Substantia nigra (tissue), 51 donors: ENCODE measurements at places on chromosomes 7 and 10.

DNA sequence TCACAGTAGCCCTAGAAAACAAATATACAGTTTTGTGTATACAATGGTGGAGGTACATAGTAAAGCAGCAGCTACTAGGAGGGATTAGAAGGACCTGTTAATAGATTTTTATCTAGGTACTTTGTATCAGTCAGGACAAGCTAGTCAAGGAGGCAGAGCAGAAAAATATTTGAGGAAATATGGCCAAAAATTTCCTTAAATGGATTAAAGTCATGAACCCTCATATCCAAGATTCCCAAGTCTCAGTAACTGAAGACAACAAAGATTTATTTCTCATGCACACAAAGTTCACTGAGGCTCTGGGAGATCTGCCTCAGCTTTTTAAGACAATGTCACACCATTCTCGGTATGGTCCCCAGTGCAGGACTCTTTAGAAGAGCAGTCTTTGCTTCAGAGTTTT is 28.1 kb upstream of the ARMC3 start:
- no peak for DNase-seq

GRCh38 chr7:93092757-93093370 is 24.9 kb downstream of the SAMD9 start:
- DNase-seq: no peak

- DNase-seq: no peak
Measured at GRCh38 chr10:33596422-33596821, 262.0 kb upstream of the NRP1 start.

GRCh38 chr10:35940141-35941041 is 298.3 kb upstream of the FZD8 start:
- no peak for DNase-seq

DNA sequence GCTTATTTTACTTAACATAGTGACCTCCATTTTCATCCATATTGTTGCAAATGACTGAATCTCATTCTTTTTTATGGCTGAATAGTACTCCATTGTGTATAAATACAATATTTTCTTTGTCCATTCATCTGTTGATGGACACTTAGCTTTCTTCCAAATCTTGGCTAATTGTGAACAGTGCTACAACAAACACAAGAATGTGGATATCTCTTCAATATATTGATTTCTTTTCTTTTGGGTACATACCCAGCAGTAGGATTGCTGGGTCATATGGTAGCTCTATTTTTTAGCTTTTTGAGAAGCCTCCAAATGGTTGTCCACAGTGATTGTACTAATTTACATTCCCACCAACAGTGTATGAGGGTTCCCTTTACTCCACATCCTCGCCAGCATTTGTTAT is 58.0 kb downstream of the CREB5 start:
- no peak for DNase-seq

- DNase-seq: no peak
Measured at GRCh38 chr10:84401854-84402611, 73.6 kb downstream of the CCSER2 start.

DNA sequence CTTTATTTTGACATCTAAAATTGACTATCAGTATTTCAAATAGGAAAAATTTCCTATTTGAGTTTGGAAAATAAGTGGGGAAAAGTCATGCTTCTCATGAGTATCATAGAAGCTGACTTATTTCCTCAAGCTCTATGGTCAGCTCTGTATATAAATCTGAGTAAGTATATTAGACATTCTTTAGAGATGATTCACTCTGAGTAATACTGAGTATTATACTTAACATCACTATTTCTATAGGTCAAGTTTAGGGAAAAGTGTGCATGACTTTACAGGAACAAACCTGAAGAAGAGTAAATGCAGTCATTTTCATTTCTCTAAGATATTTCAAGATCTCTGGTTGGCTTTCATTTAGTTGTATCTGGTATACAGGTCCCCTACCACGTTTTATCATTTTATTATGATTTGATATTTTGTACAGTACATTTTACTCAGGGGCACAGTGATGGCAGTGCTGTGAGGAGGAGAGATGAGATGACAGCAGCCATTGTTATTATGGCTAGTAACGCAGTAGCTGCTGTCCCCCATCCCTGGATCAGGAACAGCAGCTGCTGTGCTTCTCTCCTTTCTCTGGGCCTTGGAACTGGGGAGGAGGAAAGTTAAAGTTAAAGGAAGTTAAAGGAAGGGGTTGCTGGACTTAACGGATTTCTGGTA is 15.2 kb downstream of the SND1 start:
- no peak for DNase-seq

- DNase-seq: no peak
Measured at GRCh38 chr7:130223646-130224045, 16.0 kb downstream of the SSMEM1 start.

DNA sequence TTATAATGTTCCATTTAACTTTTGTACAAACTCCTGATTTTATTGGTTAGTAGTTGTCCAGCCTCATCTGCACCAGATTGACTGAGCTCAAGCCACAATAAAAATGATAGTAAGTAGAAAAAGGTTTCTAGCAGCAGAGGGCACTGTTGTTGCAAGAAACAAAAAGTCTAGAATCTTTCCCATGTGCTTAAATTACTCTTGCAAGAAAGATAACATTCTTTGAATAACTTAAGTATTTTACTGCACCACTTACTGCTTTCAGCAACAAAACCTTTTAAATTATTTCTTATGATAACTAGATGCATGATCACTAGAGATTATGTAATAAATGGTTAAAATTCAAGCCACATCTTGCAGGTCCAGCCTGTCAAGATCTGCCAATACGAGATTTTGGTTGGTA is 27.0 kb downstream of the LMOD2 start:
- DNase-seq: no peak

GRCh38 chr10:53754596-53755250 is 982.1 kb upstream of the MBL2 start:
- no peak for DNase-seq

DNA sequence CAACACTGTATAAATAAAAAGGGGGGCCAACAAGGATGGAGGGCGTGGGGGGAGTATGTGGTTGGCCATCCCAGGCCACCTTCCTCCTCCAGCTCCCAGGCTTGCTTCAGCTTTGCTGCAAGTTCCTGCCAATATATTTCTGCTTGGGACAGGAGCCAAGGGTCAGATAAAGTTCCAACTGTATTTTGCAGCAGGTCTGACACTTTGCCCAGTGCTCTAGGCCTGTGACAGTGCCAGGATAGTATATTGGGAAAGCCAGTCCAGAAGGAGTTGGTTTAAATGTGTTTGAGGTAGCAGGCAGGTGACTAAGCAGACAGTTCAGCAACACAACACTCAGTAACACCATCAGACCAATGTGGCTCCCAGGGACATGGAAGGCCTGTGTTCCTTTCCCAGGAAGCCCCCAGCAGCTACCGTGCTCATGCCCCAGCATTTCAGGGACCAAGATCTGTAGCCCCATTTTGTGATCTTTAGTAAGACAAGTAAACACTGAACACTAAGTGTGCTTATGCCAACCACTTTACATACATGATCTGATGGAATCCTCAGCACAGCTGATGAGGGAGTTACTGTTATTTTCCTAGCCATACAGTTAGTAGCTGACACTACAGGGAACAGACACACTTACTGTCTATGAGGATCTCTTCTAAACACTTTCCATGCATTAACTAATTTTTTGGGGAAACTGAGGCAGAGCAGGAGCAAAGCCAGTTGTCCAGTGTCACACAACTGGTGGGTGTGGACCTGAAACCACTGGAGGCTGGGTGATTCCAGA is 38.9 kb downstream of the DNAJB12 start:
- no peak for DNase-seq

DNA sequence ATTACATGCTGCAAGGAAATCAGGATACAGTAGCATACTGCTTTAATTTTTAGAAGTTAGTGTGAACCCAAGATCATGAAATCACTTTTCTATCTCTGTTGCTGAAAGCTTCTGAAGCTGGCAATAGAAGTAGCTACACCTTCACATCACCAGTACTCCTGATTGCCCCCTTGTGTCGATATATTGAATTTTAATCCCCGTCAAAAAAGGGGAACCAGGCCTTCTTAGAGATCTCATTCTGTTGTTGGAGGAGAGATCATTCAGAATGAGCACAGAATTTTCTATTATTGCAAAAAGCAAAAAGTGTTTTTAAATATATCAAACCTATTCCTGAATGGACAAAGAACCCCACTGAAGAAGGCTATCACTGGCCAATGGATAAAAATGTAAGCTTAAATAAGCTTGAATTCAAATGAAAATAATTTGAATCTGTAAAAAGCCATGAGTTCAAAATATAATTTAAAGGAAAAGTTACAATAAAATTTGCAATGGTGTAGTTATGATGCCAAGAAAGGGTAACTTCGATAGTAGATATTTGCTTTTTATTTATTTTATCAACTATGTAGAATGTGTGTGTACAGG is 39.7 kb upstream of the TEX47 start:
- DNase-seq: no peak

DNA sequence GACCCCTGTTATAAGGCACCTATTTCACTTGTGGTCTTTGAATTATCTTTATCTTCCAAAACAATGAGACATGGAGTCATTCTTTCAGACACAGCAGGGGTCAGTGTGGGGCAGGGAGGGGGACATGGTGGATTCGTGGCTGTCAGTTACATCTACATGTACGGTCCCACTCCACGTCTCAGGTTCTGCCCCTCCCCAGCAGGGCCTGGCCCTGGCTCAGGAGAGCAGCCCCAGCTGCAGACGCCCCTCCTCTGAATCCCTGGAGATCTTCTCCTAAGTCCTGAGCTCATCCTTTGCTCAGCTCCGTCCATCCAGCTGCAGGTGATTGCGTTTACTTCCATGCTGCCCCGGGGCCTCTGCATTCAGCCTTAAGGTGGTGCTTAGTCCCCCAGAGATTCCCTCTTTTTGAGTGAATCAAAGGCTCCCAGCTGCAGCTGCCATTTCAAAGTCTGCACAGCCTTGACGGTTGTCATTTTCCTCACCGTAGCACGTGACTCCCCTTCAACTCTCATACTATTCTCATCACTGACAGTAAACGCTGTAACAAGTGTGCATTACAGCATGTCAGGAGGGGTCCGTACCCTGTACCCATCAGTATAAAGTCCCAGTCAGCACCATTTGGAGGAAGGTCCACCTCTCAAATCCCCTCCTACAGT is 113.4 kb upstream of the TCERG1L start:
- DNase-seq: no peak

- DNase-seq: no peak
Measured at GRCh38 chr7:150736864-150737263, 354 bp upstream of the GIMAP5 start.

DNA sequence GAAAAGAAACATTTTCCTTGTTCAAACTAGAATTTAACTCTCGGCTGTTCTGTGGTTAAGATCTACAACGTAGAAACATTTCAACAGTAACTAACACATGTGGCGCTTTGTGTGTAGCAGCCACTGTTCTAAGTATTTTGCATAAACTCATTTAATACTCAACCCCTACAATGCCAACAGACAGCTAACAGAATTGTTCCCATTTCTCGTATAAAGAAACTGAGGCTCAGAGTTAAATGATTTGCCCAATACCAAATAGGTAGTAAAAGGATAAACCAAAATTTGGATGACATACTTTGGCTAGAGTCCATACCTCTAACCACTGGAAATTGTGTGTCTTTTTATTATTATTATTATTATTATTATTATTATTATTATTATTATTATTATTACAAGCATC is 72.5 kb upstream of the LRRN3 start:
- DNase-seq: no peak

GRCh38 chr7:117362294-117362888 is 39.5 kb upstream of the WNT2 start:
- DNase-seq: no peak

DNA sequence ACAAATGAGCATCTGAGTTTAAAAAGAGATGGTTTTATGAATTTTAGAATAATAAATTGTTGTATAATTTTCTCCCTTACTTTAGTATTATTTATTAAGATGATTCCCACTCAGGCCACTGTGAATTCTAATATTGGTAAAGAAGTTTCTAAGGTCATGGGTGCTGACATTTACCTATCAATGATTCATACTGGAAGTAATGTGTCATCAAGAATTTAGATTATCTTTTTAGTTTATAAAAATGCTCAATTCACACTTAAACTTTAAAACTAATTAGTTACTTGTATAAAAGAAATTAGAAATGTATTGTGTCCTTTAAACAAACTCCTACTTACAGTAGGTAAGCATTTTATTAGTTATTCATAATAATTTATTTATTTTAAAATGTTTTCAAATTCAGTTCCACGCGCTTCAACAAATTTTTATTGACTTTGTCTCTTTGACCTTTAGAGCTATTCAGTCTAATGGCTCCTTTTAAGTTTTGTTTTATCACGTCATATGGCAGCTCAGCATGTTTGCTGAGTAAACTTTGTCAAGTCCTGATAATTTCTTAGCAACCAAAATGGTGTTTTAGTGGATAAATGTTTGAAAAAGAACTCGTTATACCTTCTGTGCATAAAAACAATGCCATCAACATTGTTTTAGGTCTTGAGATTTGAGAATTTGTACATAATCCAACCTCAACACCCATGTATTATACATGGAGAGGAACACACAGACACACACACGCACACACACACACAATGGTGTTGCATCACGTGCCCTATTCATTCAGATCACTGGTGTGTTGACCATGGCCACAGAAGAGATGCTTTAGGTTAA is 15.1 kb upstream of the MRC1 start:
- DNase-seq: no peak

DNA sequence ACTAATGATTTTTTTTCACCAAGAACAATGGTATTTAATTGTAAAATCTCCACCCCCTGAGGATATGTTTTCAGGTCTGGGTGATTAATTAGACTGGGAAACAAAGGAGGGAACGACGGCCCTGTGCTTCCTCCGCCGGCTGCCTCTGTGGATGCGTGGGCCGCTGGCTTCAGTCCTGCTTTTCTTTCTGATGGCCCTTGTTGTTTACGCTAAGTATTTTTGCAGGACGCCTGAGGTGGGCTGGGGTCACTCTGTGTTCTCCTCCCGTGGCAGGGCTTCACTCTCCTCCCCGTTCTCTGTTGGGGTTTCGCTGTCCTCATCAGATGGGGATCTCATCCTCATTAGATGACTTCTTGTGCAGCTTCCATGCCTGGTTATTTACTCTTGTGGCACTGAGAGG is 5.2 kb upstream of the ACBD5 start:
- no peak for DNase-seq

DNA sequence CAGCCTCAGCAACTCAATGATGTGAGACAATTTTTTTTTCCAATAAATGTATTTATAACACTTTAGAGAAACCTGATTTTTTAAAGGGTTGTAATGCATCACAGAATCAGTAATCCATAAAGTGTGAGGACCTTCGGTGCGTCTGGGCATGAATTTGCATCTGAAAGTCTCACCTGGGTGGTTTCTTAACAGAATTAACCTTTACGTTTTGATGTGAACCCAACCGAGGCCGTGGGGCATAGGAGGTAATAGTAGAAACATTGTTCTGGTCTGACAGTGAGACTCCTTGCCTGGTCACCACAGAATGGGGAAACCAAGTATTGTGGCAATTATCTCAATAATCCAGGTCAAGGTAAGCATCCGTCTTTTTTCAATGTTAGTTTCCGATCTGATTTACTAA is 114.6 kb downstream of the PRKCQ start:
- no peak for DNase-seq
